ENCODE measurements at places on chromosomes 6 and 20.

DNA sequence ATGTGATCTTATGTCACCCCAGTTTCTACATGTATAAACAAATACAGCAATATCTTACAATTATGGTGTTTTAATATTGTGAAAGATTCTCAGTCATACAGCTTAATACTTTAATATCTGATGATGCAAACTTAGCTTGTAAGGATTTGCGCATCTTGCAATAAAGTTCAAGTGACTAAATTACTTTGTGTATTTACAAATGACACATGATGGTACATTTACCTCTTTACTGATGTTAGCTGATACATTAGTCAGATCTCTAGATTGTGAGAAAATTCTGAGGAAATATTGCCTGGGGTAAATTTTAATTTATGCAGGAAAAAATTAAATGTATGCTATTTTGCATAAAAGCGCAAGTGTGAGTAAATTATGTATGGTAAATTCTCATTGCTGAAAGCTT, 418.8 kb upstream of the MMS22L start:
- DNase-seq = no peak

GRCh38 chr20:38293491-38294065, 10.4 kb upstream of the BPI start:
- peak; percentile 72 for DNase-seq

DNA sequence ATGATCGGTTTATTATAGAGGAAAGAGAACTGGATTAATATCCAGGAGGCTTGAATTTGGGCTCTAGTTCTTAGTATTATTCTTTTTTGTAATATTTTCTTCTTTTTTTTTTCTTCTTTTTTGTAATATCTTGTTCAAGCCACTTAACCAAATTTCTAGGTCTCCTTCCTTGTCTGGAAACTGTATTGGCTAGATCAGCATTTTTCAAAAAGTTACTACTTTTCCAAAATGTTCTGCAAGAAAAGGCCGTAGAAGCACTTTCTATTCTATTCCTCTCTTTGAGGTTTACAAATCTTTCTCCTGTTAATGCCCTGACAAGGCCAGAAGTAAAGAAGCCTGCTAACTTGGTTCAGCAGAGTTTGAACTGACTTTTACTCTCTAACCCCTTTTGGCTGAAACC, 12.0 kb downstream of the BMP6 start:
- DNase-seq = no peak

- DNase-seq = no peak
Measured at GRCh38 chr6:116397914-116398313, 27.2 kb downstream of the DSE start.

GRCh38 chr6:16836144-16836981, 75.1 kb upstream of the ATXN1 start:
- DNase-seq = no peak

DNA sequence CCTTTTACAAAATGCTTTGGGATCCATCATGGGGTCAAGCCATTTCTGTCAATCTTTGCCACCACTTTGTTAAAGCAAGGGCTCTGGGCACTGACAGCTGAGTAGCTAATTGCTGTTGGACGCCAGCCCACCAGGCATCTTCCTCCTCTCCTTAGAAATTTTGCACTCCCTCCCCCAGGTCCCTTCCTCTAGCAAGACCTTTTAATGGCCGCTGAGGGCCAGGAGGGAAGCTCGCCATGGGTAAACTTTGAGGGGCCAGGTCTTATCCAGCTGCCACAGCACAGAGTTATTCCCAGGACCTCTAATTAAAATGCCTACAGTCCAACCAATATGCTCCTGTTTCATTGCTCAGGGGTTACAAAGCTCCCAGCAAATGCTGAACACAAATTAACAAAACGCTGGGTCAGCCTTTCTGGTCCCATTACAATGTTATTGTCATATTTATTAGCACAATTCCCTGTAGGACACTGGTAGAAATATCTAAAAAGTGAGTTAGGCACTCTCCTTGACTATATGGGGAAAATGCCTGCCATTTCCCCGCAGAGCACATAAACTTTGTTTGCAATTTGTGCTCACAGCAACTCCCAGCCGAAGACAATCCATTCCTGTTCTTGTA, 16.8 kb downstream of the SCML4 start:
- no peak for DNase-seq

GRCh38 chr6:135318738-135319469, 137.8 kb downstream of the MYB start:
- no peak for DNase-seq

- no peak for DNase-seq
Measured at GRCh38 chr6:170030284-170030815, 260.5 kb downstream of the DLL1 start.

DNA sequence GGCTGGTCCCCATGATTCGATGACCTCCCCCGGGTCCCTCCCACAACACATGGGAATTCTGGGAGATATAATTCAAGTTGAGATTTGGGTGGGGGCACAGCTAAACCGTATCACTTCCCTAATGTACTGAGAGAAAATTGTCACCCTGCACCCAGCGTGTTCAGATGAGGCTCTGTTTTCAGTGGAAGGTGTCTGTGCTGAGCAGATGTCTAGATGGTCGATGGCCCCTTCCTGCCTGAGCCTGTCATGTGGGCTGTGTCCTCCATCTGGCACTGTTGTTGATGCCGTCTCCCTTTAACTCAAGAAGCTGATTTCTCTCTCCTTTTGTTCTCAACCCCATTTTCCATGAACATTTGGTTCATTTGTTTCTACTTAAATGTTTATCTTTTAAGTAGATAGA, 37.0 kb downstream of the TMEM181 start:
- no peak for DNase-seq

DNA sequence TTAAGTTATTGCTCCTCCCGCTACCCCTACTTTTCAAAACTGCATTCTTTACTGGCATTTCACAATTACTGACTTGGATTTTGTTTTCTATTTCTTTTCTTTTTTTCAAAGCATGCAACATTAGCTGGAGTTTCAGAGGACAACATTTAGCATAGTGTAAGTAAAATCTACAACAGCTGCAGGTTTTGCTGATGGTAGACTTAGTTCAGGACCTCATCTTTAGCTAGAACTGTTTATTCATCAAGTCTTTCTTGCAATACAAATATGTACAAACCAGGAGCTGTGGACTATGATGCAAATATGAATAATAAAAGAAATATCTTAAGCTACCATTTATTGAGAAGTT, 728 bp upstream of the CEP162 start:
- no peak for DNase-seq

- no peak for DNase-seq
Measured at GRCh38 chr20:33333616-33334015, 50.6 kb downstream of the BPIFB1 start.

DNA sequence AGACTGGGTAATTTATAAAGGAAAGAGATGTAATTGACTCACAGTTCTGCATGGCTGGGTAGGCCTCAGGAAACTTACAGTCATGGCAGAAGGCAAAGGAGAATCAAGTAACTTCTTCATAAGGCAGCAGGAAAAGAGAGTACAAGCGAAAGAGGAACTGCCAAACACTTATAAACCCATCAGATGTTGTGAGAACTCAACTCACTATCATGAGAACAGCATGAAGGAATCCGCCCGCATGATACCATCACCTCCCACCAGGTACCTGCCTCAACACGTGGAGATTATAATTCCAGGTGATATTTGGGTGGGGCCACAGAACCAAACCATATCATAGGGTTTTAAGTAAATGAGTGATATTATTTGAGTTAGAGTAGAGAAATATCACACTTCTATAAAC, 189.3 kb downstream of the TSHZ2 start:
- no peak for DNase-seq

- DNase-seq = no peak
Measured at GRCh38 chr20:10626896-10627295, 46.9 kb downstream of the JAG1 start.

DNA sequence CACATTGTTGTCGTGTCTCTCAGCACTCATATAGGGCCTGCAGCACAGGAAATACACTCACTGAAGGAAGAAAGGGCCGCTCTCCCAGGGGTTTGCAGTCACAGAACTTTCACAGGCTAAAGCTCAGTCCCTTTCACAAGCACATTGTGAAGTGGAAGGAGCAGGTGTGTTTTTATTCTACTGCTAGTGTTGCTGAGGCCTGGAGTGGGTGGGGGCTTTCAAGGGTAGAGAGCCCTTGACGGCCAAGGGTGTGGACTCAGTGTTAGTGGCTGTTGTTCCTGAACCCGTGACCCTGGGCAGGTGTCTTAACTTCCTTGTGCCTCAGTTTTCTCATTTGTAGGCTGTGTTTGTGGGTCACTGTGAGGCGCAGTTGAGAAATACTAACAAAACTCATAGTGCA, 66.2 kb upstream of the SLC22A1 start:
- no peak for DNase-seq

GRCh38 chr6:44733868-44734267, 346.4 kb downstream of the CDC5L start:
- no peak for DNase-seq

- DNase-seq = no peak
Measured at GRCh38 chr6:111874025-111874415, 768 bp upstream of the FYN start.

- peak; percentile 84 for DNase-seq
Measured at GRCh38 chr6:4973982-4974745, 29.7 kb downstream of the RPP40 start.

- peak; percentile 93 for DNase-seq
Measured at GRCh38 chr6:43246301-43247113, 3.2 kb downstream of the TTBK1 start.

DNA sequence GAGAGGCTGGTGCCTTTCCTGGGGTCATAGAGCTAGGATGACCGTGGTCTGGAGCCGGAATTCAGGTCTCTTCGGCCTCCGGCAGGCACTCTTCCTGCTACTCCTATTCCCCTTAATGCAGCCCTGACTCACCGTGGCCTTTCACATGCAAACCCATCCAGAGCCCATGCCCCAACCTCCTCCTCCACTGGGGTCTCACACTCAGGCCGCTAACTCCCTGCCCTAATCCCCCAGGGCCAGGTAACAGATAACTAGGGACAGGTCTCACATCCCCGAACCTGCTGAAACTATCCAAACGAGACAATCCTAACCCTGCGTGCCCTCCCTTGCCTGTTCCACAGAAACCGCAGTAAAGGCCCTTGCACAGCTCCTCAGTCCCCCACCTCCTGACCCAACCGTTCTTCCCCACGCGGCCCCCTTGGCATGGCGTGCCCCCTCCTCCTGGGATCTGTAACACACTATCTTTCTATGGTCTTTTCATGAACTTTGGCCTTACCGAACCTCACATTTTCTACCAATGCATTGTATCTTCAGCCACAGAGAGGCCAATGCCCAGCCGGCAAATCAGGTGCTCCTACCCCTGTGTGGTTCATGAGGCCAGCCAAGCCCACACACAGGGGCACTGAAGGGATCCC, 245.4 kb upstream of the EXOC2 start:
- peak; percentile 50 for DNase-seq

- no peak for DNase-seq
Measured at GRCh38 chr20:51460569-51461265, 81.8 kb downstream of the NFATC2 start.

- no peak for DNase-seq
Measured at GRCh38 chr20:19428324-19428723, 215.9 kb downstream of the SLC24A3 start.

- no peak for DNase-seq
Measured at GRCh38 chr6:118370722-118371121, 177.4 kb upstream of the PLN start.

- peak; percentile 92 for DNase-seq
Measured at GRCh38 chr20:49713753-49714712, at the start of gene B4GALT5. Gene B4GALT5, minus strand, starts transcription at chr20:49713878. Its CDS starts 188 bp downstream, at chr20:49713690.

GRCh38 chr6:68372991-68373390, 262.1 kb upstream of the ADGRB3 start:
- DNase-seq = no peak

GRCh38 chr6:111573892-111574797, 31.5 kb downstream of the TRAF3IP2 start:
- DNase-seq = no peak

GRCh38 chr20:1328680-1329330, at the start of gene SDCBP2:
Gene SDCBP2, minus strand, starts transcription at chr20:1329139. Its CDS starts 8,723 bp downstream, at chr20:1320416.
- DNase-seq = no peak

DNA sequence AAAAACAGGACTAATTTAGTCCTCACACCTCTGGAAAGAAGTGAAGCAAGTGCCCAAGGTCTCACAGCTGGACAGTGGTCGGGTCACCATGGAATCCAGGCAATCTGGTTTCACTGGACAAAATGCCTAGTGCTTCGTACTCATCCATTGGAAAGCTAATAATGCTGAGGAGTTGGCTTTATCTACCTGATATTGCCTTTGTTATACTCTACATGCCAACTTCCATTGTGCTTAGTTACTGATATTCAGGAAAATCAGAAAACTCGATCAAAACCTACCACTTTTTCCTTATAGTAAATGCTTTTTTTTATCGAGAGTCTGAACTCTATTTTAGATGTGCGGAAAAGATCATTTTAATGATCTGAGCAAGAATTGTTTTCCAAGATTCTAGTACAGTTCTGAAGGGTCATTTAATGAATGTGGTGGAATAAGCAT, 966 bp downstream of the CFAP206 start:
- DNase-seq = no peak

GRCh38 chr6:142796571-142796970, 148.4 kb downstream of the HIVEP2 start:
- no peak for DNase-seq

GRCh38 chr6:75296811-75297779, 12.5 kb upstream of the TMEM30A start:
- peak; percentile 25 for DNase-seq

- DNase-seq = no peak
Measured at GRCh38 chr20:58553841-58554240, 38.6 kb upstream of the APCDD1L start.

- no peak for DNase-seq
Measured at GRCh38 chr20:56212091-56212490, 36.4 kb upstream of the MC3R start.

GRCh38 chr6:25016014-25016720, 80.4 kb upstream of the RIPOR2 start:
- DNase-seq = no peak

DNA sequence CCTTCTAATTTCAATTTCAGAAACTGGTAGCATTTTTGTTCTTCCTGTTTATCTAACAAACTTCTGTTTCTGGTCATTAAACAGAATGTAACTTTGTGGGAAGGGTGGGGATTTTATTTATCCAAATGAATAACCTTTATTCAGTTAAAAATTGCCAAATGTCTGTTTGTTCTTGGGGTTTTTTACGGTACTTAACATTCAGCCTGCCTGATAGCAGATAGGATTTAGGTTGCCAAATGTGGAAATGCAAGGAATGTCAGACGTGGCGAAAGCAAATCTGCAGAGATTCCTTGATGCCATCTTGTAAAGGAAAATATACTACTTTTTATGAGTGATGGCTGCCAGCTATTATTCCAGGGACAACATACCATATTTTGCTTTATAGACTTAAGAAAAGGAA, 95.7 kb downstream of the LYRM2 start:
- DNase-seq = no peak

DNA sequence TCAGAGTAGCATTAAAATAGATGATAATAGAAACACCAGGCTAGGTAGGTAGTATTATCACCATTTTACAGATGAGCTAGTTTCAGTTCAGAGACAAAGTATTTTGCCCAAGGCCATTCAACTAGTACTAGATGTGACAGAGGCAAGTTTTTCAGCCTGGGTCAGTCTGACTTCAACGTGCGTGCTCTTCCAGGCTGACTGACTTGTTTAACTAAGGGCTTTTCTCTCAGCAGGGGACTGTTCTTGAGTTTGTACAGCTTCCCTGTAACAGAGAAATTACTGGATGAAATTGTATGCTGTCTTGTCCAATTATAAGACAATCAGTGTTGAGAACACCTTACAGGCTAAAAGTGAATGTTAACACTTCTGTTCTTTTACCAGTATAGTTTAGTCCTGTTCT, 333.5 kb upstream of the MAN1A1 start:
- DNase-seq = peak; percentile 31
